ENCODE measurements at places on chromosomes 6 and 20.
A peak's percentile ranks its signal among the peaks of the same experiment; 100 is the strongest.

- DNase-seq: no peak
Measured at GRCh38 chr6:140340795-140341194, 966.3 kb upstream of the CITED2 start.

- DNase-seq: no peak
Measured at GRCh38 chr6:109743739-109744138, 52.6 kb downstream of the FIG4 start.

- DNase-seq: no peak
Measured at GRCh38 chr20:48697845-48698491, 129.8 kb downstream of the PREX1 start.

DNA sequence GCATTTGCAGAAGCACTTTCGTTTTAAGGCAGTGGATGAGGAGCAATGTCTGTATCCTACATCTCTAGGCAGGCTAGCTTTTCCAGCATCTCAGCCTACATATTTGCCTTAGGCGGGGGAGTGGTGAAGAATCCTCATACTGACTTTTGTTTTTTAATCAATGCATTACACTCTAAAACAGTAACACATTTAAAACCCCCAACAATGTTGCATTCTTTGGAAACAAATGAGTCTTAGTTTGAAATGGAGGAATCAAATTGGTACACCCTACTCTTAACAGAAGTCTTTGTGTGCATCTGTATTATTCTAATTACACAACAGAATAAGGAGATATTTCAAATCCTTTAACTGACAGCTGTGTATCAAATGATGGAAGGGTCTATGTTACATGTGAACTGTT lies 9.0 kb downstream of the NKAIN2 start:
- no peak for DNase-seq

DNA sequence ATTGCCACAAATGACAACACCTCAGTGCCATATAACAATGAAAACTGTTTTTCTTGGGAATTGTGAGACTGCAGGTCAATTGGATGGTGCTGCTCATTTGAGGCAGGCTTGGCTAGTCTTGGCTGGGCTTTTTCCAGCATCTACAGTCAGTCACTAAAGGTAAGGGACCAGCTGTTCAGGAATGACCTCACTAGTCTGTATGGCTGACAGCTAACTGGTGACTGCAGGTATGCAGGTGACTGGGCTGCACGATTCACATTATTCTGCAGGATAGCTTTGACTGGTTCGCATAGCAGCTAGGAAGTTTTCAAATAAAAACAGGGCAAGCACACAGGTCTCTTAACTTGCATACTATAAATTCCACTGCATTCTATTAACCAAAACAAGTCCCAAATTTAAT lies 22.1 kb upstream of the HMGCLL1 start:
- DNase-seq: no peak

GRCh38 chr6:74356391-74356790 lies 660.4 kb downstream of the CD109 start:
- no peak for DNase-seq

- DNase-seq: no peak
Measured at GRCh38 chr20:45974896-45975565, 3.0 kb upstream of the ZNF335 start.

- peak; percentile 4 for DNase-seq
Measured at GRCh38 chr20:38692436-38693411, 31.6 kb upstream of the SLC32A1 start.
